ENCODE measurements at places on chromosomes 6 and 20.

- DNase-seq = no peak
These were observed 5.4 kb upstream of the DNAJC5 start for GRCh38 chr20:63889241-63890200.

DNA sequence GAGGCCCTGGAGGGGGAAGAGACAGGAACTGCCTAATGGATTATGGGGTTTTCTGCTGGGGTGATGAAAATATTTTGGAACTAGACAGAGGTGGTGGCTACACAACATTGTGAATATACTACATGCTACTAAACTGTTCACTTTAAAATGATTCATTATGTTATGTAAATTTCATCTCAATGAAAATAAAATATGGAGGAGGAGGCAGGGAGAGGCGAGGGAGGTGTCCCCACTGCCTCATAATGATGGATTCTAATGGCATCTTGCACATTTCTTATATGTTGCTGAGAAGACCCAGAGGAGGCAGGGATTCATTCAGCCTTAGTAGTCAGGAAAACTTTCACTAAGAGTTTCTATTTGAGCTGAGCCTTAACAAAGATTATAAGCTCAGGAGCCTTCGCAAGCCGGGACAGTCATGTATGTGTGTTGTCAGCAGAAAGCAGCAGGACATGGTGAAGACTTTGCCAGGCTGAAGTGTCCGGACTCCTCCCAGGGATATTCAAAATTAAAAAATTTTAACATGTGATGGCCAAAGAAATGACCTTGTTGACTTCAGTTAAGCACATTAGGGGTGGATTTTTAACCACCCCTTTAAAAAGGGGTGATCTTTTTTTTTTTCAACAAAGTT is 158.6 kb upstream of the PCSK2 start:
- DNase-seq = no peak

- DNase-seq = no peak
These were observed 1.9 kb downstream of the RNF217 start for GRCh38 chr6:124963831-124964763.

DNA sequence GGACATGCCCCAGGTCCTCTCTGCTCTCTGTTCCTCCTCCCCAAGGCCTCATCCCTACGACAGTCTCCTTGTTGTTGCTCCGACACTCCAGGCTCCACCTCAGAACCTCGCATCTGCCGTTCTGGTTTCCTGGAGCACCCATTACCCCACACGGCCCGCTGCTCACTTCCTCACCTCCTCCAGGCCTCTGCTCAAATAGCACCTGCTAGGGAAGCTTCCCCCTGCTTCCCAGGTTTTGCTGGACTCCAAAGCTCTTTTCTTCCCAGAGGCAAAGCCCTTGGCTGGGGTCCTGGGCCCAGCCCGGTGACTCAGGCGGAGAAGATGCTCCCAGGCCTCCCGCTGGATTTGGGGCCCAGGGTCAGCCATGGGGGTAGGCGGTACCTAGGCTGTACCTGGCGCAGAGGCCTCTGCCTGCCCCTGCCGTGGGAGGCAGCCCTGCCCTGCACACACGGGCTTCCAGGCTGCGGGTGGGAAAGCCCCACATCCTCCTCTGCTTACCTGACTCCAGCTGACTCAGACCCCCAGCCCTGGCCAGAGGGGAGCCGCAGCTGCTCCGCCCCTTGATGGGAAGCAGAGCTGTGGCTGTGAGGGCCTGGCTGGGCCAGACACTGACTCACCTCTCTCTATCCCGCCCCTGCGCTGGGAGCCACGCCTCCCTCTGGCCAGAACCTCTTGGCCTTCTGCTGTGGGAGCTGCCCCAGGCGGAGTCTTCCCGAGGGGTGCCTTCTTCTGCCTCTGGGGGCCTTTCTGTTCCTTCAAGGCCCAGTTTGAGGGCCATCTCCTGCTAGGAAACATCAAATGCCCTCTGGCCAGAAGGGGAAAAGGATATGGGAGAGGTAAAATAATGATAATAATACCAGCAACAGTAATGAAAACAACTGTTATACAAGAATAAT is 130.5 kb downstream of the CEBPB start:
- DNase-seq = peak; percentile 86

DNA sequence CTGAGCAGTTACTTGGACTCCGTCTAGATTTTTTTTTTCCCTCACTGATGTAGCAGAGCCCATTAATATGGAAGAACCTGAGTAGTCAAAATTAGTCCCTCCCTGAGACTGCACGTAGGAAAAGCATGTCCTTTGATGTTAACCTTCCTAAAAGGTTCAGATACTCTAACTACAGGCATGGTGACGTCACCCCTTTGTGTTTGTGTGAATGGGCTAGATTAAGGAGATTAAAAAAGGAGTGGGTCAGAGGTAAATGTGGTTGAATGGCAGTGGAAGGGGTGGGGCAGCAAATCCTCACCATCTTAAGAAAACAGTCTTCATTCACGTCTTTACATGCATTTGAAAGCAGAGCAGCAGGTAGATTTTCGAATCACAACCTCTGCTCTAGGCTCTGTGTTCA is 521.1 kb downstream of the TFAP2B start:
- peak; percentile 60 for DNase-seq

GRCh38 chr6:108868647-108869046 is 20.4 kb downstream of the ARMC2 start:
- no peak for DNase-seq

- no peak for DNase-seq
These were observed 213.4 kb downstream of the KHDC1L start for GRCh38 chr6:73011945-73012344.

DNA sequence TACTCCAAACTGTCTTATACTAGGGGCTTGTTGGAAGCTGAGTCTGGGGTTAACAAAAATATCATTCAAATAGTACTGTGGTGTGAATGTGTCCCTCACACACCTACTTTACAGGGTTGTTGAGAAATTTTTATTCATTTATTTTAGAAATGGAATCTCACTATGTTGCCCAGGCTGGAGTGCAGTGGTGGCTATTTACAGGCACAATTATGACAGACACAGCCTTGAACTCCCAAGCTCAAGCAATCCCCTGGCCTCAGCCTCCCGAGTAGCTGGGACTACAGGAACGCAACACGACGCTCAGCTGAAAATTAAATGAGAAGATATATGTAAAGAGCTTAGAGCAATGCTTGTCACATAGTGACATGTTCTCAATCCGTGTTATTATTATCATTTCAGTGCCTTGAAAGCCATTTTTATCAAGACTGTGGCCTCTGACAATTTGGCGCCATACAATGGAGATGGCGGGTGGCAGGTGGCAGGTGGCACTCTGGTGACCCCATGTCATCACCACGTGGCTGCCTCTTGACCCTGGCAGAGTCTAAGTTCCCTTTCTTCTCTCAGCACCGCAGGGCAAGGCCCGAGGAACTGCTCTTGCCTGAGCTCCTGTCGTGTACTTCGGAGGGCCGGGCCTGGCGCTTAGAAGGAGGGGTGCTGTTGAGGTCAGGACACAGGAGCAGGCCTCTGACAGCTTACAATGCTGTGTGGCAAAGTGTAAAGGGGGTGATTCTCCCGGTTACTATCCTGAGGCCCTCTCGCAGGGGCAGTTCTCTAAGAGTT is 64.5 kb downstream of the STX11 start:
- DNase-seq = no peak

- no peak for DNase-seq
These were observed 165.0 kb downstream of the TRIM27 start for GRCh38 chr6:28758818-28759235.

DNA sequence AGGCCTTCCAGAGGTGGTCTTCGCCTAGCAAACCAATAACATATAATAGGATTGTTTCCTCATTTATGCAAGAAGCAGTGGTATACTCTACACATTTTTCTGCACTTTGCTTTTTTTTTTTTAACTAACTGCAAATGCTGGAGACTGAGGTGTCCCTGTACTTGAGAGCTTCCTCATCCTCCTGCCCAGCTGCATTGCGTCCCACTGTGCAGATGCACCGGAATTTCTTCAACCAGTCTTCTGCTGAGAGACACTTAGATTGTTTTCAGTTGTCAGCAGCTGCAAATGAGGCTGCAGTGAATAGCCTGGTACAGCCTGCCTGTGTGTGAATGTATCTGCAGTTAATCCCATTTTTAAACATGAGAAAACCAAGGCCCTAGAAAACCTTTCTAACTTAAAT is 11.5 kb downstream of the FGD2 start:
- DNase-seq = no peak

- no peak for DNase-seq
These were observed 917 bp downstream of the C6orf120 start for GRCh38 chr6:169702840-169703246.
